ENCODE measurements at places on chromosomes 7 and 10.

- DNase-seq: no peak
Observed at GRCh38 chr10:13722747-13723653, 136.2 kb downstream of the PRPF18 start.

DNA sequence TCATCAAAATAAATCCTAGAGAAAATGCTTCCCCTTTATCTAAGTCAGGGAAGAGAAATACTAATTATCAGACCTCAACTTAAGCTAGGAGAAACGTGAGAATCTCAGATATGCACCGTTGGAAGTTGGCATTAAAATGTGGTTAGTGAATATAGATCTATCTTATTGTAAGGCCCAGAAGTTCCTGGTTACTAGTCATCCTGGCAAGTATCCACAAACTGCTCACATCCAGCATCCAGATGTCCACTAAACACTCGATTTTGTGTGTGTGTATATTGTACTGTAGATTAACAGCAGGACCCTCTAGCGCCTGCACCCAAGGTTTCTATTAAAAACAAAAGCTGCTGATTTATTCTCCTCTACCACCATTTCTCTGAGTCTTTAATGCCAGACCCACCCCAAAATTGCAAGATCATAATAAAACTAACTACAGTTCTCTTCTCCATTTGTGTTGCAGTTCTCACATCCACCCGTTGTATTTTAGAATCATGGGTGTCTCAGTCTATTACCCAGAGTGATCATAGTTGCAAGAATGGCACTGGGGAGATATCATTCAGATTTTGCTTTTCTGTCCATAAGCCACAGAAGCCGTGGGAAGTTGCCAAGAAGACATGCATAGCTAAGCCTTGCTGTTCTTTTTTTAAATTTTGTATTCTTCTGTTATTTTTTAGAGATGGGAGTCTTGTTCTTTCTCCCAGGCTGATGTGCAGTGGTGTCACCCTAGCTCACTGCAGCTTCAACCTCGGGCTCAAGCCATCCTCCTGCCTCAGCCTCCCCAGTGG, 165.4 kb downstream of the KIAA1217 start:
- no peak for DNase-seq

- DNase-seq: no peak
Observed at GRCh38 chr7:95469848-95470247, 15.9 kb upstream of the ASB4 start.

- no peak for DNase-seq
Observed at GRCh38 chr7:29413626-29414136, 150.0 kb upstream of the PRR15 start.

DNA sequence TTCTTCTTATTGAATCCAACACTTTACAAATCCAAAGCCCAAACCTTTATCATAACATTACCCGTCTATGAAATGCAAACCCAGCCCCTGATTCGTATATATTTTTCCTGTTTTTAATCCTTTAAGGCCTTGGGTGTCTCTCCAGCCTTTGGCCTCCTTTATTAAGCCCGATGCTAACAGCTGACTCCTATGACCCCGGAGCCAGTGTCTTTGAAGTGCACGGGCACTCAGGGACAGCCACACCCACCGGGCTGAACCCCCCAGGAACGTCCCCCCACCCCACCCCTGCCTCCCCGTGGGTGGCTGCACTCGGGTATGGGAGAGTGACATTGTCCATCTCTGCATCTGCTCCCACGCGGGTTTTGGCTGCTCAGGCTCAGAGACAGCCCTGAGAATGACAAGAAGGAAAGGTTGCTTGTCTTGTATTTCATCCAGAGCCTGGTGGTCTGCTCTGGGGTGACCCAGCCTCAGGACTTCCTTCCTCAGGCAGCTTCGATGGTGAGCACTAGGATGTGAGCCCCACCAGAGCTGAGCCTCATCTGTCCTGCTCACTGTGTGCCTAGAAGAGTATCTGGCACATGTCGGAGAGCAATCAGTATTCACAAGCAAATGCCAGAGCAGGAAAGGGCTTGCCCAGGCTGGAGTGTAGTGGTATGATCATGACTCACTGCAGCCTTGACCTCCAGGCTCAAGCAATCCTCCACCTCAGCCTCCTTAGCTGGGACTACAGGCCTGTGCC, 210.4 kb downstream of the SKIDA1 start:
- peak; percentile 59 for DNase-seq

DNA sequence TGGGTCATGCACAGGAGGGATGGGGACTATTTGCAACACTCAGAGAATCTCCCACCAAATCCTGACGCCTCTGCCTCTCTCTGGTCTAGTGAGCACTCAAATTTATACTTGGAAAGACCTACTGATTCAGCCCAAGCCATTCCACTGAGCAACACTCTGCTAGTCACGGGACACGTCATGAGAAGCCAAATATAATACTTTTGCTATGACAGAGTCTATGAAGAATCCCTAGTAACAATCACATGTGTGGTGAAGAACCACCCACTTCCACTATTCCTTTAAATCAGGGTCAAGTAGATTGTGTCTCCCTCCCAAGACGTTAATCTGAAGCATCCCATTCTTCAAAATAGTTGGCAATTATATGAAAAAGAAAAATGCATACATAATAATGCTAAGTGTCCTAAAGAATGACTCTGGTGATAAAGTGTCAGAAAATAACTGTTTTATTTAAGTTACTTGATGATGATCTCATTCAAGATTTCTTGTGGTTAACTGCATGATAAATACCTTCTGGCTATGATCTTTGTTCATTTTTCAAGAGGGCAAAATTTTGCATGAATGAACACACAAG, 28.5 kb downstream of the CHCHD3 start:
- peak; percentile 94 for DNase-seq

DNA sequence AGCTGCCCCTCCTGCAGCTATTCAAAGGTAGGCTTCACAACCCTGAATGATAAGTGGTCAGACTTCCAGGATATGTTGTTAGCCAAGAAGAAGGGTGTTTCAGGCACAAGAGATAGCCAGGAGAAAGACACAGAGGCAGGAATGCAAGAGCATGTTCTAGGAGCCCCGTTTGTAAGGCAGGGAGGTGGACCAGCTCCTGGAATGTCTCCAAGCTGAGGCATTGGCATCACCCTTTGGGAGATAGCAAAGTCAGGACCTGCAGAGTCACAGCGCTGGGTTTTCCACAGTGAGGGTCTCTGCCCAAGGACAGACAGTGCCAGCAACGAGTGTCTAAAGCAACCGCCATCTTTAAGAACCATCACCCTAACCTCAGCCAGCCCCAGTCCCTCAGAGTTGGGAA, 484.5 kb upstream of the ZMIZ1 start:
- DNase-seq: no peak

GRCh38 chr7:30176463-30177109, 41.8 kb downstream of the MTURN start:
- no peak for DNase-seq

DNA sequence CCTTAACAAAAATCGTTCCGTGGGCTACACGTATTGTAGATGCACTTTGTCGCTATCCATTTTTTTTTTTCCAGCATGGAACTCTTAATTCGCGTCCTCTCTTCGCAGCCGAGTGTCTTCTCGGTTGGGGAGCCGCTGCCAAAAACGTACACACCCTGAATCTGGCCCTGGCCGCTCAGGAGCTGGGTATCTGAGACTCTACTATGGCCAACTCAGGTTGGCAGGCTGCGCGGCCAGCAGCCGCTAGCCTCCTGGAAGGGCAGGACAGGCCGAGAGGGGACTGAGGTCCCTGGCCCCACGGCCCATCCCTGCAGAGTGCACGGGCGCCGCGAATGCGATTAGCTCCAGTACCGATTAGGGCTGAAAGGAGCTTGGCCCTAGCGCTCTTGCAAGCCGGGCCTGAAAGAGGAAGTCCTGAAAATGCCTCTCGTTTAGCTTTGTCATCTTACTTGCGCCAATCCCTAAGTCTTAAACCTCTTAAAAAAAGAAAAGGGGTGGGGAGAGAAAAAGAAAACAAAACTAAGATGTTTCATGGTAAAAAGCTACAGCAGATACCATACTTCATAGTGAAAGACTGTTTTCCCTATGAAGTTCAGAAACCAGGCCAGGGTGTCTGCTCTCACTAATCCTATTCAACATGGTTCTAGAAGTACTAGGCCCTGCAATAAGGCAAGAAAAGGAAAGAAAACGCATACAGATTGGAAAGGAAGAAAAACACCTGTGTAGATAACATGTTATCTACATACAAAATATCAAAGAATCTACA, 113.2 kb upstream of the RHEB start:
- DNase-seq: no peak

- no peak for DNase-seq
Observed at GRCh38 chr7:132373041-132373440, 203.2 kb downstream of the PLXNA4 start.

DNA sequence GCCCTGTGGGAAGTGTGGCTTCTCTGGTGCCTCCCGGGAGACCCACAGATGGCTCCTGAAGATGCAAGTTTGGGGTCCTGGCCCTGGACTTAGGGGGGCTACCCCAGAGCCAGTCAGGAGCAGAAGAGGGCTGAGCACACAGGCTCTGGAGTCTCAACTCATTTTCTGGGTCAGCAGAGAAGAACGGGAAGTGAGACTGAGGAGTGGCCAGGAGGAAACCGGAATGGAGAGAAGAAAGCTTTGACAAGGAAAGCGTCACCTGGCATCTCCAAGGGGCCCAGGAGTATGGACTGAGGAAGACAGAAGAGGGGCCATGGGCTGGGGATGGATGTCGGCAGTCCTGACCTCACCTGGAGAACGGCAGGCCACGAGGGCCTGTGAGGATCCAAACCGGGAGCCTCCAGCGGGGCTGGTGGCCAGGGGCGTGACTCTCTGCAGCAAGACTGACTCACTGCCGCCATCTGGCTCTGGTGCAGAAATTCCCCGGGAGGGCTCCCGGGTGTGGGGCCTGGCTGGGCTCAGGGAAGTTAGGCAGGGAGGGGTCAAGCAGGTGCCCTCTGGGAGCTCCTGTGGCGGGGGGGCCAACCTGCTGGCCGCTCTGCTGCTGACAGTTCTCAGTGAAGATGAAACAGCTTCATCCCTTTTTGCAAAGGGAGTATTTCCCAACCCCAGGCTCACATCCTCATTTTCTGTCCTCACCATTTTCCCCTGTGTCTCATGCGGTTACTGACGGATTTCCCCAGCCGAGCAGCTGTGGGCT, 23.6 kb downstream of the DAGLB start:
- DNase-seq: no peak

- no peak for DNase-seq
Observed at GRCh38 chr10:77671594-77672252, 34.1 kb upstream of the KCNMA1 start.

GRCh38 chr7:128100949-128101713, 69.9 kb upstream of the LRRC4 start:
- DNase-seq: no peak

DNA sequence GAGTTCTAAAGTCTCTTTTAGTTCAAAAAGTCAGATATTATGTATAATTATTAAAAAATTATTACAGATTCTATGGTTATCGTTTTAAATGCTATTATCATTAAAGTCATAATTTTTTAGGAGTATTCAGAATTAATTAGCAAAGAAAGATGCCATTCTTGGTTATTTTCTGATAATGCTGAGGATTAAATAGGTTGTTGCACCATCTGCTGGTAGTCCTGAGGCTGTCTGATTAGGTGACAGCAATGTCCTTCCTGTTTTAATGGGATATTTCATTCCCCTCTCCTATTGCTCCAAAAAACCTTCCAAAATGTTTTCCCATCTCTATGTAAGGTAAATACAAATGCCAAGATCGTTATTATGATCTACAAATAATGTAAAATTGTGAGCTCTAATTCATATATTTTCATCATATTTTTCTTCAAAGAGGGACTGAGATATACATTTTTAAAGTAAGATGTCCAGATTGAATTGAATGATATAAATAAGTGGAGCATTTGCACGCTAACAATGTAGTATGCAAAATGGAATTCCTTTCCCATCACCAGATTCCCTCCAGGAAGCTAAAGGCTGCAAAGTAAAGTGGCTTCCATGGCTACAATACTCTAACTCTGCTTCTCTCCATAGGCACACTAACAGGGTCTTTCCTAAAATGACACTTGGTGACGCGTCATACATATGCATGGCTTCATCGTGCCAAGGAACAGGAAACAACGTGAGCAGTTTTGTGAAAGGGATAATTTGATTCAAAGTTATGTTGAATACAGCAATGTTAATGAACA, 58.8 kb upstream of the AKR1E2 start:
- DNase-seq: peak; percentile 69

GRCh38 chr7:370259-370625, 80.3 kb downstream of the FOXL3 start:
- DNase-seq: no peak

DNA sequence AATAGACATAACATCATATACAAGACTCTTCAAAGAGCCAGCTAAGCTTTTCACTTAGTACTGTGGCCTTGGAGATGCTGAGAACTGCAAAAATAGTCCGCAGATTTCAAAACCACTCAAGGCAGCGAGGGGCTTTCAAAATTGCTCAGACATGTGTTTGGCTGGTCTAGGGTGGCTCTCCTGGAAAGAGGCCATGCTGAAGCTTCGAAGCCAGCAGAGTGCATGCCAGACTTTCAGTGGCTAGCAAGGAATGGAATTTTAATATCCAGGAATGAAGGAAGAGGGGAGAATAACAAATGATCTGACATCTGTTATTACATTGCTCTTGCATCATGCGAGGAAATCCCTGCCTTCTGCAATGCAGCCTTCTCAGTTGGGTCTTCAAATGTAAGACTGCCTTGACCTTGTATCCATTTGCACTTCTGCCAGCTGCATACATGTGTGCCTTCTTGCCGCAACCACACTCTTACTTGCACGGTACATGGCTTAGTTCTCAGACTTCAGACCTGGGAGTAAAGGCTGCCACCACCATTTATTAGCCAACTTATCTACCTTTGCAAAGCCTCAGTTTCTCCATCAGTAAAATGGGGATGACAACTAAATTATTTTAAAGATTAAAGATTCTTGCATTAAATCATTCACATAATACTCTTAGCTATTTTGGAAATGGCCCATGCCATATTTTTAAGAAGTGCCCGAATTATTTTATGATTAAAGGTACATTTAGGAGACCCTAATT, 55.9 kb downstream of the ITIH5 start:
- DNase-seq: no peak

GRCh38 chr10:104250371-104250770, 4.3 kb upstream of the GSTO1 start:
- DNase-seq: no peak

GRCh38 chr10:21895932-21896331, 107.6 kb downstream of the DNAJC1 start:
- DNase-seq: no peak

- DNase-seq: no peak
Observed at GRCh38 chr7:104825099-104825498, 188.9 kb upstream of the KMT2E start.

DNA sequence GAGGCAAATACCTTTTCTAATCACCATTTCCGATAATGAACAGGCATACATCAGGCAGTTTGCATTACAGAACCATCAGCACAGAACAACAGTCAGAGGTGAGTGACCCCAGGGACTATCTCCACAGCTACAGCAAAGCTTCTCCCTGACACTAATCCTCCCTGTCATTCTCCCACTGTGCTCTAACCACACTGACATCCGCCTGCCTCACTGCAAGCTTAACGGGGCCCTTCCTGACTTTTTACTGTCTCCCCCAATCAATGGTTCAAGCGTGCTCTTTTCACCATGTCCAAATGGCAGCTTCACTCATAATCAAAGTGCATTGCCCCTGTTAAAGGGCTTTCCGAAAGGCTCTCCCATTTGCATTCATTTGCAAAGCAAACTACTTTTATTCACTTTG, 196.3 kb downstream of the DNAJC1 start:
- DNase-seq: no peak
